ELR (cell line): ENCODE measurements at places on chromosomes 5 and 9.
A peak's percentile ranks its signal among the peaks of the same experiment; 100 is the strongest.

DNA sequence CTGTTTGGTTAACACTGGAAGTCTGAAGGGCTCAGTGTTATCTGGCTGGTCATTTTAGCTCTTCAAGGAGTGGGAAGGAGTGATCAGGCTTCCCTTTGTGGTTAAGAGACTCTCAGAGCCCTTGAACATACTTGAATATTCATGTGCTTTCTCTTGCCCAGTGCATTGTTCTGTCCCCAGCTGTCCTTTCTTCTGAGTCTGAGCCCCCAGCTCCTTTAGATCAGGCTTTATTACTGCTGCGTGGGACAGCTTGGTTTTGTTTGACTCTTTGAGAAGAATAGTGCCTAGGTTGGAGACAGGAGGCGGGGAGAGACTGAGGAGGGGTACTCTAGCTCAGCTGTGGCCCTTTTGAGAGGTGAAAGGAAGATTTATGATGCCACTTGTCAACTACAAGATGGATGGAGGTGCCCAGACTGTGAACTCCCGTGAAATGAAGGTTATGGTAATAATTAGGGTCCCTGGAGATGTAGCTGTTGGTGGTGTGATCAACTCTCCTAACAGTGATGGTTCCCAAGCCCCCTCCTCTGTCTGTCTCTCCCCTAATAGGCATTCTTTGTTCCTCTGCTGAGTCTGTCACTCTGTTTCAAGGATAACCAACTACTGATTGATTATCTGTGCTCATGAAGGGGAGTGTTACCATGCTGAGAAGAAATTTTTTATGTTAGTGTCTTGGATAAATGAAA is 83.1 kb upstream of the GLRA1 start:
- DNase-seq = no peak

- no peak for DNase-seq
These were observed 5.1 kb upstream of the ERAP1 start for GRCh38 chr5:96812851-96813250.

GRCh38 chr5:158436271-158437065 is 577.5 kb upstream of the CLINT1 start:
- no peak for DNase-seq

GRCh38 chr5:94403483-94403882 is 214.9 kb downstream of the KIAA0825 start:
- no peak for DNase-seq

- no peak for DNase-seq
These were observed 131.2 kb downstream of the SLIT3 start for GRCh38 chr5:169169783-169170182.

GRCh38 chr9:132074736-132075135 is 4.9 kb downstream of the MED27 start:
- peak; percentile 25 for DNase-seq
